Esophagus mucosa (tissue), 1 donor: ENCODE measurements at places on chromosomes 12 and 14.

GRCh38 chr12:124683152-124684124 lies 116.0 kb upstream of the NCOR2 start:
- peak; percentile 83 for ATAC-seq

DNA sequence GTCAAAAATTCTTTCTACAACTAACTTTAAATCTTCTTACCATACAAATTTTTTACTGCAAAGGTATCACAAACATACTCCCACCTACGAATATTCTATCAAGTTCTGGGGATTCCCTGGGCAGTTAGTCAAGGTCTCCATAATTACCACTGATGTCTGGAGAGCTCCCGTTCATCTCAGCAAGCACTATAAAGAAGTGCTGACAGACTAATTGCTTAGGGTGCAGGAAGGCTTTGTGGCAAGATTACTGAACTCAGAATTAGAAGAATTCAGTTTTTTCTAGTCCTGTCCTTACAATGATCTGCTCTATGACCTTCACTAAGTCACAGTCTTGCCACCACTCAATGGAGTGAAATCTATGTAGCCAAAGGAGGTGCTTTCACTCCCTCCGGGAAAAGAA lies 61.5 kb downstream of the DUSP16 start:
- ATAC-seq: no peak

GRCh38 chr14:82239223-82239622 lies 705.6 kb upstream of the SEL1L start:
- ATAC-seq: no peak

GRCh38 chr12:47700263-47700662 lies 5.6 kb downstream of the RPAP3 start:
- ATAC-seq: no peak

DNA sequence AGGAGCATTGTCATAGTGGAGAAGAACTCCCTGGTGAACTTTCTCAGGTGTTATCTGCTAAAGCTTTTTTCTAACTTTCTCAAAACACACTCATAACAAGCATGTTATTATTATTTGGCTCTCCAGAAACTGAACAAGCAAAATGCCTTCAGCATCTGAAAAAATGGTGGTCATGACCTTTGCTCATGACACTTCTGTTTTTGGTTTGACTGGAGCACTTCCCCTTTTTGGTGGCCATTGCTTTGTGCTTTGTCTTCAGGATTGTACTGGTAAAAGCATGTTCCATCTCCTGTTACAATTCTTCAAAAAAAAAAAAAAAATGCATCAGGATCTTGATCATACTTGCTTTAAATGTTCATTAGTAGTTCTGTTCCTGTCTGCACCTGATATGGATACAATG lies 1241.6 kb upstream of the USP15 start:
- no peak for ATAC-seq

GRCh38 chr12:29782285-29782870 lies 1.4 kb downstream of the TMTC1 start:
- ATAC-seq: peak; percentile 76

DNA sequence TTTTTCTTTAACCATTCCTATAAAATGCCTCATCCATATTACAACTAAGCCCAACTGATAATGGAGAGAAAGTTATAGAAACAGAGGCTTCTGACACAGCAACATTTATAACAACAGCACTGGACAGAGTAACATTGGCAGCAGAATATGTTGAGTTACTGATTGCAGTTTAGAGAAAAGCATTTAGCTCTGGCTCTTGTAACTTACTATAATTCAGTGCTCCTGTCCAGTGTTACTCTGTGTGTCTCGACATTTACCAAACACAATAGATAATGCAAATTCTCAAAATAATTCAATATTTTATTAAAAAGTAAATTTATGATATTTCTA lies 356.1 kb downstream of the CEP128 start:
- ATAC-seq: no peak

DNA sequence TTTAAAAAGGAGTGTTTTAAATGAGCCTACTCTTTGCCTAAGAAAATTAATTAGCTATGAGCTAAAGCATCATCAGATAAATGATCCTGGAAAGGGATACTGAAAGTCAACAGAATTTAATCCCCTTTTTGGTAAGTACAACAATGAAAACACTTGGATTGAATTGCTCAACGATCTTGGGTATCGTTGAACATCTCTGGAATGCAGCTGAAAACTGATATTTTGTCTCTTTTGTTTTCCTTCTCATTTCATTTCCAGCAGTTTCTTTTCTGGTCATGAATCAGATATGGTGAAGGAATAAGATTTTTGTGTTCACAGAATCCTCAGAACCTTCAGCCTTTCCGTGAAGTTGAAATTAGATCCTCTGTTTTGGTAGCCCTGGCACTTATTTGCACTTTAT lies 771.2 kb downstream of the FSCB start:
- no peak for ATAC-seq

- peak; percentile 89 for ATAC-seq
These were observed 343.0 kb downstream of the BMP4 start for GRCh38 chr14:53613404-53614253.

DNA sequence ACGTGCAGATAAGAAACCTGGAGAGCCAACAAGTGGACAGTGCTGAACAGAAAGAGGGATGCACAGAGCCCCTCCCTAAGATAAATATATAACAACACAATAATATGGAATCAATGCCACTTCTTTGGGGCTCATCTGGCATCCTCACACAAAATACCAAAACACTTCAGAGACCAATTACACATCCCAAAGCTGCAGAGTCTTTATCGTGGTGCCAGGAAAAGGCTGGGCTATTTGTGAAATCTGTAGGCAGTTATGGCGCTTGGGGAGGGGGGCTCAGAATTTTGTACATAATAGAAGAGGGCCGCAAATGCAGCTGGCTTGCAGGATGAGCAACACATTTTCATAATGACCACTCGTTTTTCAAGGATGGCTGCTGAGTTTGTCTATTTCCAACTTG lies 160.4 kb upstream of the NOS1 start:
- no peak for ATAC-seq

GRCh38 chr12:112535637-112536366 lies 117.1 kb downstream of the PTPN11 start:
- no peak for ATAC-seq

DNA sequence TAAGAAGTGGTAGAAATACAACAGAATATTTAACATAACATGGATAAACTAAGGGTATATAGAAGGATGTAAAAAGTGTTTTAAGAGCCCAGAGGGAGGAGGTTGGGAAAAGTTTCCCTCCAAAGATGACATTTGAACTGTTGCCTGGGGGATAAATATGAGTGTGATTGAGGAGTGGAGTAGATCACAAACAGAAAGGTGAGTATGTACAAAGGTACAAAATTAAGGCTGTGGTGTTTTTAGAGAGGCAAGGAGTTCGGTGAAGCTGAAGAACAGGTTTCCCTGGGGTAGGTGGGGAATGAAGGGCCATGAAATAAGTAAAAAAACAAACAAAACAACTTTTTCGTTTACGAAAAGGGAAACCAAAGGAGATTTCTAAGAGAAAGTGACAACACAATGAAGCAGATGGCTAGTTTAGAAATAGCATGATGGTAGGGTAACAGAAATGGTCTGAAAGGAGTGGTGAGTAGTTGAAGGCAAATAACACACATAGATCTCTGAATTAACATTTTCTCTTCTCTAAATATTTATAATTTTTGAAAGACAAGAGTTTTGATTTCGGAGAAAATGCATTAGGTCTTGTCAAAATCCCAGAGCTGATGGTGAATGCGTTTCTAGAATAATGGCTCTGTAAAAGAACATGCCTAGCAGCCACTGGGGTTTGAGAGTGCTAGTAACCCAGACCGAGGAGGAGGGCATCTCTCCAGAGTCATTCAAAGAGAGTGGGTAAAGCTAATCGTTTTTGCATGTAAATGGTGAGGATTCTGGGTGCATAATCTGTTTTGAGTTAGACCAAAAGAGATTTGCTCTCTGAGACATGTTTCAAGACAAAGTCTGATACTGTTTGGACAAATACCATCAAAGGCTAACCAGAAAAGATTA lies 240.4 kb upstream of the DCN start:
- ATAC-seq: no peak

- no peak for ATAC-seq
These were observed 24.9 kb upstream of the ZDHHC17 start for GRCh38 chr12:76738824-76739579.

- no peak for ATAC-seq
These were observed 104.2 kb downstream of the PCNX1 start for GRCh38 chr14:71011479-71011878.

- ATAC-seq: no peak
These were observed 104.3 kb downstream of the RBM19 start for GRCh38 chr12:113861708-113862312.

DNA sequence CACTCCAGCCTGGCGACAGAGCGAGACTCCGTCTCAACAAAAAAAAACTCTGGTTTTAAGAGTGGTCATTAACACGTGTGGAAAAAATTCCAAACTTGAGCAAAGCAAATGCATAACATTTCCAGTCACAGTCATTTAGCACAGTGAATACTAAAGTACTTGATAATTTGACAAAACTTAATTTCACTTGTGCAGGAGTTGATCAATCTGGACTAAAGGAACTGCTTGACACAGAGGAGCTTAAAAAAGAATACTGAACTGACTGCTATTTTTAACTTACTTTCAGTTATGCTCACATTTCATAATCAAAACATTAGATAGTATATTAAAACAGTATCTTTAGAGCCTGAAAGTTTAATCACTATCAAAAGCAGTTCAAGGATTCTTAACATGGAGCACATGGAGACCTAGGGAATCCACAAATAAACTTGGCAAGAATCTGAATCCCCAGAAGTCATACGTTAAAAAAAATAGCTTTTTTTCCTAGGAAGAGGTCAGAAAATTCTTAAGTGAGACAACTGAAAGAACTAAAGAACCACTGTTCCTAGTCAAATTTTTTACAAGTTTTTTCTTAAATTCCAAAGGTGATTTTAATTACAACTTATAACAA lies 7.4 kb downstream of the UBE2N start:
- ATAC-seq: no peak

- no peak for ATAC-seq
These were observed 226.8 kb downstream of the FBXL14 start for GRCh38 chr12:1367331-1368291.

DNA sequence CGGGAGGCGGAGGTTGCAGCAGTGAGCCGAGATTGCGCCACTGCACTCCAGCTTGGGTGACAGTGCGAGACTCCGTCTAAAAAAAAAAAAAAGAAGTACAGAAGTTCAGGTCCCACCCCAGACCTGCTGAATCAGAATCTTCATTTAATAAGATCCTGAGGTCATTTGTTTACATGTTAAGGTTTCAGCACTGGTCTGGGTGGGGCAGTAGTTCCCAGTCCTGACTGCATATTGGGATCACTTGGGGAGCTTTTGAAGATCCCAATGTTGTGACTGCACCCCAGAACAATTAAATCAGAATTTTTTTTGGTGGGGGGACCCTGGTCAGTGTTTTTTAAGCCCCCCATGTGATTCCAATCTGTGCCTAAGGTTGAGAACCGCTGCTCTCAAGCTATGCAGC lies 11.7 kb upstream of the COL2A1 start:
- no peak for ATAC-seq

DNA sequence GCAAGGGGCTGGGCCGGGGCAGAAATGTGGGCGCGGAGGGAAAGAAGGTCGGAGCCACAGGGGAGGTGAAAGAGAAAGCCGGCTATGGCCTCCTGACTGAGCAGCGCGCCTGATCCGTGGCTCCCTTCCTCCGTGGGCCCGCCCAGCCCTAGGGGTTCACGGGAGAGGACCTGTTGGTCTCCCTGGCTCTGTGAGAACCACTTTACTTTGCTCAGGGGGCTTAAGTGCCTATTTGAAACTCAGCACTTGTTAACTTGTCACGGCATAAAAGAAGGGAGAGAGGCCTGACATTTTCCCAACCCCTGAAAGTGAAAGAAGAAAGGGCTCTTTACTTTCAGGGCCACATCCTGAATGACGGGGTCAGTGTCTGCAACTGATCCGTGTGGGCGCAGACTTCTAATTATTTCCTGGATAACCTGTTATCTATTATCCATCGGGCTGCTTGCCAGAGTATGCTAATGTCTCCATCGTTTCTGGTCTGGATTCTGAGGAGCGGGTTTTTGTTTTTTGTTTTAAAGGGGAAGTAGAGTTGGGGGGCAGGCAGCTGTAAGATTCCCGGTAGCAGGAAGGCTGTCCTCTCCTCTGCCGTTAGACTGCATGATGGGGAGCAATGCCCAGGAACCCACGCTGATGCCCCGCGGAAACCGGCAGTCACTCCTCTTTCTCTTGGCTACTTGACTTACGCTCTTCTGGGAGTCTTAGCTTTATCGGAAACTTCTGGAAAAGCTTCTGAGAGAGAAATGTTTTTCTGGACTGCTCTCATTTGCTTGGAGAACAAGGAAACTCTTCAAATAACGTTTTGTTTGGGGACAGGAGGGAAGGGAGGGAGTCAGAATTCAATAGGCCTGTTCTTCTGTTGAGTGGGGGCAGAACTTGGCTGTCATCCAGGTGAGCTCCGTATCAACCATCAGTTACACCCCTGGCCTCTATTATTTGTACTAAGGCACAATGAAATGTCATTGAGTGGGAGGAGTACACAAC lies 127.7 kb upstream of the MAX start:
- ATAC-seq: peak; percentile 40

DNA sequence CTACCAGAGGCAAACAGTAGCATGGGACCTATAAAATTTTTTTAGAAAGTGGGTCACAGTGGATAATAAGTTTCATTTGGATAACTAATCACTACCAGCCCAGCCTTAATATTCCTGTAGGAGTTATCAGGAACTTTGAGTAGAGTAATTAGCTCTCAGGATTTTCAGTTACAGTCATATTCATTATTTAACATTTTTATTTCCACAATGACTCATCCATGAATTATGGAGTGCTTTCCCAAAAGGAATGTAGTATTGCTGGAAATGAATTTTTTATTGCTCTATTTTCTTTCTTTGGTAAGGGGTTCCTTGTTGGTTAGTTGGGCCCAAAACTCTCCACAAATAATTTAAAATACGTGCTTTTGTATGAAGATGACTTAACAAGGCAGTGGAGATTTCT lies 53.7 kb downstream of the ERC1 start:
- no peak for ATAC-seq

- peak; percentile 77 for ATAC-seq
These were observed 8.1 kb downstream of the LRRC43 start for GRCh38 chr12:122190842-122191668.

DNA sequence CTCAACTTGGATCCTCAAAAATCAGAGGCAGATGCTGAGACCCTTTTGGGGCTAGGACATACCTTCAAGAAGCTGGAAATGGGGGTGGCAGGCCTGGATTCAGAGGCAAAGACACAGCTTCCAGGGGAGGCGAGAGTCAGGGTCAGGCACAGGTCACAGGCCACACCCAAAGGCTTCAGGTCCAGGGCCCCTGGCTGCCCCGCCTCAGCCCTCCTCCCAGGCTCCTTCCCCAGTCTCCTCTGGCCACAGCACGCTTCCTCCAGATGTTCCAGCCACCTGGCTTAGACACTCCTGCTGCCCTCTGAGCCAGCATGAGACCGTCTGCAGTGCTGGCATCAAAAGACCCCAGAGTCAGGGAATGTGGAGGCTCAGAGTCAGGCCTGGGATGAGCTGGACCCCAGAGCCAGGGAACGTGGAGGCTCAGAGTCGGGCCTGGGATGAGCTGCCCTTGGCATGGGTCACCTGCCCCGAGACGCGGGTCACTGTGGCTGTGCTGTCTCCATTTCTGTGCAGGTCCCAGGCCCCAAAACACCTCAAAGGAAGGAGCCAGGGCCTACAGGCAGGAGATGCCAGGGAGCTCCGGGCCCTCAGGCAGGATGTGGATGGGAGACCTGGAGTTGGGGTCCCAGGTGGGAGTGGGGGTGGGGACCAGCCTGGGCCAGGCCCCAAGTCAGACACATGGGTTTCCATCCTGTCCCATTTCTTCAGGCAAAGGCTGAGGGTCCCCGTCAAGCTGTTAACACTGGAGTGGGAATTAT lies 58.9 kb downstream of the DIO3 start:
- ATAC-seq: no peak

GRCh38 chr14:78997811-78998210 lies 827.6 kb downstream of the NRXN3 start:
- no peak for ATAC-seq

- no peak for ATAC-seq
These were observed 28.2 kb downstream of the TTC8 start for GRCh38 chr14:88852632-88853031.
